Liver (tissue), 10 donors: ENCODE measurements at places on chromosomes 6 and 20.

GRCh38 chr6:162922563-162923166, 194.9 kb downstream of the PACRG start:
- DNase-seq = no peak

- DNase-seq = peak; percentile 38
These were observed 216.8 kb upstream of the DTNBP1 start for GRCh38 chr6:15879371-15880261.

- no peak for DNase-seq
These were observed 33.2 kb upstream of the PAQR8 start for GRCh38 chr6:52328729-52329128.

GRCh38 chr6:83518816-83519480, 6.6 kb downstream of the PRSS35 start:
- no peak for DNase-seq

DNA sequence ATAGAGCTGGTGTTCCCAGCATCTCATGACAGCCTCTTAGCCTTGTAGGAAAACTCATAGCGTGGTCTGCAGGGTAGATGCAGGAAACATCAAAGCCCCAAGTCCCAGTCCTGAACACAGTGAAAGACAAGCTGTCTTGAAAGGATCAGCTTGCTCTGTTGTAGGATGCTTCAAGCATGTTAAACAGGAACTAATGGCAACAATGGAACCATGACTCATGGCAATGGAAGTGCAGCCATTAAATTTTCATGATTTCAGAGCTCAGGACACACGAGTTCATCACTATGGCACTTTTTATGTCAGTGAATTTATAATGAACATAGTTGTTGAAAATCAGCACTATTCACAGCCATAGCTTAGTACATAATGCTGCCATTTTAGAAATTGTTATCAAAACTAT, 367.7 kb downstream of the KIF16B start:
- no peak for DNase-seq

- peak; percentile 59 for DNase-seq
These were observed 937 bp downstream of the ZNF318 start for GRCh38 chr6:43368259-43369160.

GRCh38 chr20:49210757-49211110, 8.5 kb upstream of the DDX27 start:
- DNase-seq = no peak

- DNase-seq = no peak
These were observed 69.8 kb downstream of the CD83 start for GRCh38 chr6:14187406-14187805.

GRCh38 chr20:50346374-50347283, 156.0 kb downstream of the CEBPB start:
- no peak for DNase-seq

GRCh38 chr6:19664050-19664449, 173.1 kb upstream of the ID4 start:
- no peak for DNase-seq

- no peak for DNase-seq
These were observed 108.3 kb downstream of the UBE3D start for GRCh38 chr6:82957171-82957867.

GRCh38 chr6:148973538-148974208, 226.8 kb downstream of the UST start:
- DNase-seq = no peak

- no peak for DNase-seq
These were observed 143.9 kb downstream of the BCAS1 start for GRCh38 chr20:53926428-53927028.

DNA sequence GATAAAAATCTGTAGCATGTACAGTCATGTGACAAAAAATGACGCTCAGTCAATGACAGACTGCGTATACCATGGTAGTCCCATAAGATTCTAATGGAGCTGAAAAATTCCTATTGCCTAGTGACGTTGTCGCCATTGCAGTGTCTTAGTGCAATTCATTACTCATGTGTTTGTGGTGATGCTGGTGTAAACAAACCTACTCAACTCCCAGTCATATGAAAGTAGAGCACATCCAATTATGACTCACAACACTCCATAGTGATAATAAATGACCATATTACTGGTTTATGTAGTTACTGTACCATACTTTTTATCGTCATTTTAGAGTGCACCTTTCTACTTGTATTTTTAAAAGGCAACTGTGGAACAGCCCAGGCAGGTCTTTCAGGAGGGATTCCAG, 45.0 kb downstream of the TFAP2A start:
- no peak for DNase-seq

DNA sequence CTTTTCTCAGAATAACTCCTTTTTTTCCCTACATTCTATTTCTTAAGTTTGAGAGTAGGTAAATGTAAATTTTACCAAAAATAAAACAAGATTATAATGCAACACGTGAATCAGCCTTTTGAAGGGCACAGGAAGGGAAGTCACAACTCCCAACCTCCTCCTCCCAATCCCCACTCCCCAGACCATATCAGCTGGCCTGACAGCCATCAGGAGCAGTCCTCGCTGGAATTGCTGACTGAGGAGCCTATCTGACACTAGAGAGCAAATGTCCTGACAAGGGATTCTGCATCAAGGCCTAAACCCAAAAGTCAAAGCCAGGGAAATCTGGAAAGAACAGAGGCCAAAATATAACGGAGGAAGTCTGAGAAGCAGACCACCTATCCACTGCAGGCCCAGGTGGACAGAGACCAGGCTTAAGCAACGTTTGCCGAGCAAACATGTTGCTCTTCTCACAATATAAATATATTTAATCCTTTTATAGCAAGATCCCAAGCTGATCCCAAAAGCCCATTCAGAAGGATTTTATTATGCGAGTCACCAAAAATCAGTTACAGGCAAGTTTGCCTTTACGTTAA, 2.5 kb downstream of the RRAGD start:
- DNase-seq = no peak

DNA sequence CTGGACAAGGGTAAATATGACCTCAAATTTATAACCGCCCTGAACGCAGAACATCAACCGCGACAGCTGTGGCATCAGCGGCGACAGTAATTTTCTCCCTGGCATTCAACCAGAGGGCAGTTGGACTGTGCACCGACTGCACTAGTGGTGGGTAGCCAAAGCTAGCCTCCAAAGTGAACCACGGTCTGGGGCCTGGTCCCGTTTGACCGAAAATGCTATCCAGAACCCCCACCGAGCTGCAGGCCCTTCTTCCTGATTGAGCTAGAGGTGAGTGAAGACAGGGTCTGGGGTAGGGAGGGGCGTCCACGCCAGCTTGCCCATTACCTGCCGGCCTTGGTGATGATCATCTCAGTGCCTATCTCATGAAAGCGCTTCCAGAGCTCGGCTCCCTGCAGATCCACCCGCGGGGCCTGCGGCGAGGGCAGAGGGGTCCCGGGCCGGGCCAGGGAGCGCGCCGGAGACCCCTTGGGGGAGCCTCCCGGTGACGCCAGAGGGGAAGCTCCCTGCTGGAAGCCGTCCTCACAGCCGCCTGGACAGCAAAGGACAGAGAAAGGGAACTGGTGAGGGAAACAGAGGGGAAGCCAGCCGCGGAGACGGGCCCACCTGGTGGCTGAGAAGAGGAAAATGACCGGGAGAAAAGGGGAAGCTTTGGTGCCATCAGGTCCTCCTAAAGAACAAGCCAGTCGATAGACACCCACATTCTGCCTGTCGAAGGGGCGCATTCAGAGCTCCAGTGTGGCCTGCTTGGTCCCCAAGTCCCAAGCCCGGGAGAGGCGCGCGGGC, 2.0 kb downstream of the TBX18 start:
- DNase-seq = no peak

GRCh38 chr20:48661575-48662455, 166.0 kb downstream of the PREX1 start:
- no peak for DNase-seq

- no peak for DNase-seq
These were observed 394.2 kb downstream of the BMP2 start for GRCh38 chr20:7161690-7162089.

GRCh38 chr6:2857580-2858337, 16.1 kb upstream of the SERPINB1 start:
- peak; percentile 61 for DNase-seq

- peak; percentile 29 for DNase-seq
These were observed 896 bp downstream of the SYS1 start for GRCh38 chr20:45363611-45364492.

DNA sequence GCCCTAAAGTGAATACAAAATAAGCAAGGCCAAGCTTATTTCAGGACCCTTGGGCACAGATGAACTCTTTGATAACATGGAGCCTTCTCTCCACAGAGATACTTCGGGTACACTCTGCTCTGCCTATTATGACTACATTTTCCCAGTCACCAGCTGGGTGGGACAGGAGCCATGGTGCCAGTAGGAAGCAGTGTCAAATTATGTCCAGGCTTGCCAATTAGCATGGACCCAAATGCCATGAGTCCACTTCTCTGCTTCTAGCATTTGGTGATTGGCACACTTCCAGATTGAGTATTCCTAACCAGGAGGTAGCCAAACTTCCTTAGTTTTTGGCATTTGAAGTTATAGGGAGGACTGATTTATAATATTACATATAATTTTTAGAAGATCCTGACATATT, 513.8 kb upstream of the HTR1E start:
- DNase-seq = no peak

GRCh38 chr6:155216312-155217046, 47.3 kb upstream of the CLDN20 start:
- DNase-seq = no peak

GRCh38 chr20:36573103-36573797, at the start of gene TGIF2:
TGIF2 (plus strand) TSS chr20:36573597; CDS start chr20:36578775, 5,178 bp downstream.
- DNase-seq = peak; percentile 83

DNA sequence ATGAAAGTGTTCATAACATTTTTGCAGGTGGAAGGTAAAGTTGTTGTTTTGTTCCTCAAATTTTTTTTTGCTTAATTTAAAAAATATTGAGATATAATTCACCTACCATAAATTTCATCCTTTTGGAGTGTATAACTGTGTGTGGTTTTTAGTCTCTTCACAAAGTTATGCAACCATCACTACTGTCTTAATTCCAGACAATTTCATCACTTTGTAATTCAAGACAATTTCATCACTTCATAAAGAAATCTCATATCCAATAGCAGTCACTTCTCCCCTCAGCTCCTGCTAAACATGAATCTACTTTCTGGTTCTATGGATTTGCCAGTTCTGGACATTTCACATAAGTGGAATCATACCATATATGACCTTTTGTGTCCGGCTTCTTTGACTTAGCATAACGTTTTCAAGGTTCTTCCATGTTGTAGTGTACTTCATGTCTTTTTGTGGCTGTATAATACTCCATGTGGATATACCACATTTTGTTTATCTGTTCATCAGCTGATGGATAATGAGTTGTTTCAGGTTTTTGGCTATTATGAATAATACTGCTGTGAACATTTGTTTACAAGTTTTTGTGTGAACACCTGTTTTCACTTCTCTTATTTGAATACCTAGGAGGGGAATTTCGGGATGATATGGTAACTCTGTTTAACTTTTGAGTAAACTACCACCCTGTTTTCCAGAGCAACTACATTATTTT, 18.8 kb downstream of the ZFAND3 start:
- no peak for DNase-seq

DNA sequence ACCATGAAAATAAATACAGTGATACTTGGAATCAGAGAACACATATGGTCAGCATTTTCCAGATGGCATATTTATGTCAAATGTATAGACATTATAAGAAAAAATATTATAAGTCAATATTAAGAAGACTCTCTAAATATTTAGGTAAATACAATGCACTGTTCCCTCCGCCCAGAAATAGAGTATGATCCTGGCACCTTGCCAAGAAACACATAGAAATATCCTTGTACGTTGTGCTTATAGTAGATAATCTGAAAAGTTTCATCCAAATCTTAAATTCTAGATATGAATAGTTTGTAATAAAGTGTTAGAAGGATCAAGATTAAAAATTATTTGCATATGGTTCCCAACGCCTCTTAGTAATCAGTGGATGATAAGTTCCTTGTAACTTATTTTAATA, 645.8 kb upstream of the GJE1 start:
- no peak for DNase-seq

DNA sequence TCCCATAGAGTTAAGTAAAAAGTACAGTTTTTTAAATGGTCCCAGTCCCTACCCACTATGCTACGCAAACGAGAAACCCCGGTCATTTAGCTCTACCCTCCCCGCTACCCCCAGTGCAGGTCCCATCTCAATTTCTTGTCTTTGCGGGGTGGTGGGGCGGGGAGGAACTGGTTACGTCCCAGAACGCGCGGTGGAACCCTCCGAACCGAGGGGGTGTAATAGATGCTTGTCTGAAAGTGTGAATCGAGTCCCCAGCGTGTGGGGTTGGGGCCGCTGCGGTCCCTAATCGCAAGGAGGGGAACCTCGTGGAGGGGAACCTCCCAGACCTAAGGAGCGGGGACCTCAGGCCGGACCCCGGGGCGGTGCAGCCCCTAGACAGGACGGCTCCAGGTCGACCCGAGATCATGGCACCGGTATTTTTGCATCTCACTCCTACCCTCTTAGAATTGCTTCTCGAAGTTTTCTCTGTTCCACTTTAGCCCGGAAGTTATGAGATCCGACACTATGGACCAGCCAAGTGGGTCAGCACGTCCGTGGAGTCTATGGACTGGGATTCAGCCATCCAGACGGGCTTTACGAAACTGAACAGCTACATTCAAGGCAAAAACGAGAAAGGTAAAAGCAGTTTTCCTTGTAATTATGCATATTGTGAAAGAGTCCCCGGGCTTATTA, 779 bp downstream of the HEBP2 start:
- DNase-seq = no peak

- no peak for DNase-seq
These were observed 212.9 kb upstream of the PRND start for GRCh38 chr20:4508773-4509172.

DNA sequence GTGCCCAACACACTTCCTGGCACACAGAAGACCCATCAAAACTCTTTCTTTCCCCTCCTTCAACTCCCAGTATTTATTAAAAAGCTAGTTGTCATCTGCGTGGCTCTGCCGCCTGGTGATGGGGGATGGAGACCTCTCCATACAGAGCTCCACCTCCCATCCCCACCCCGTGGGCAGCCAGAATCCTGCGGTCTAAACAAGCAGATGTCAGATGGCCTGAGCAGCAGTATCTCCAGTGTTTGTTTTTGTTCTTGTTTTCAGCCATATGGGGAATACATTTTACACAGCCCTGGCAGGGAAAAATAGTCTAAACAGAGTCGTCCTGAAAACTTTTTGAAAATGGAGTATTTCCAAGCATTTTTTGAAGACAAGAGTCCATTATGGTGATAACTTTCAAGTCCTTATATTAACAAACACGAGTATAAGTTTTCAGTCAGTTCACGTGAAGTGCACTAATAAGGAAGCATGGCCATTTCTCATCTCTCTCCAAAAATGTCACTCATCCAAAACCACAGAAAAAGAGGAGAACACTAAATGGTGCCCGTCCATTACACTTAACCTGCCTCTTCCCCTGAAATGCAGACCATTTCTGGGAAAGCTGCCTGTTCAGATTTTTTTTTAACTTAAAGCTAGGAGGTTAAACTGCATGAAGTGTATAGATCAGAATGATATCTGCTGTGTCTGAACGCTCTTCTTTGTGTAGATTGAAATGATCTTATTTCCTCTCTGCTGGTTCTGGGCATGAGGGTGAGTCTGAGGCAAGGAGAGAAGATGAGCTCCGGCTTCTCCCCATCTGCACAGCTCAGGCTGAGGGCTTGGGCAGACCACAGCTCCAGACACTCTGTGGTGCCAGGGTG, 91.0 kb downstream of the TCP11 start:
- DNase-seq = no peak
